HTR-8/SVneo (cell line): ENCODE measurements at places on chromosomes 13 and 19.

DNA sequence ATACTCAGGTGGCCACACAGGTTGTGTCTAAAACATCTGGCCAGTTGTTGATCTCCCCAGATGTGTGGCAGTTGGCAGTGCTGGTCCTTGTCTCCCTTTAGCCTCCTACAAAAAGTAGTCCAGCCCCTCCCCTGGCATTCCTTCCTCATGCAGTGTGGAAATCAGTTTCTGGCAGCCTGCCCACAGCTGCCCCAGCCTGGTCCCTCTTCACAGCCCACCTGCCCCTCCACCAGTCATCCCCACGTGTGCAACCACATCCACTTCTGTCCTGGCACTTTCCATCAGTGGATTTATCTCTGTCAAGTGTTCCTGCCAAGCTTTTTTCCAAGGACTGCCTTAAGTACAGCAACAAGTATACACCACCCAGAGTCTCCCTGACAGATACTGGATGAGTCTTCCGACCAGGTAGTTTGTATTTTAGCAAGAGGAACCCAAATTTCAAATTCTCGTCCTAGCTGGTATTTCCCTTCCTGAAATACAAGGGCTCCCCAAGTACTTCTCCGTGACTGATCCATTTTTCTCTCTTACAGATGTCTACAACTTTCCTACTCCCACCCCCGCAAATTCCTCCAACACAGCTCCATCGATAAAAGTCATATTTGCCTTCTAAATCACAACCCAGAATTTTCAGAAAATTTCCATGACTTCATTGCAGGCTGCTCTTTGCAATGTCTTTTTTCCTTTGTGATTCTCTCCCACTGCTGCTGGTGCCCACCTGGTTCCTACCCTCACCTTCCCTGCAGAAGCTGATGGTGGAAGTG is 313.5 kb downstream of the FOXO1 start:
- DNase-seq, result no peak

DNA sequence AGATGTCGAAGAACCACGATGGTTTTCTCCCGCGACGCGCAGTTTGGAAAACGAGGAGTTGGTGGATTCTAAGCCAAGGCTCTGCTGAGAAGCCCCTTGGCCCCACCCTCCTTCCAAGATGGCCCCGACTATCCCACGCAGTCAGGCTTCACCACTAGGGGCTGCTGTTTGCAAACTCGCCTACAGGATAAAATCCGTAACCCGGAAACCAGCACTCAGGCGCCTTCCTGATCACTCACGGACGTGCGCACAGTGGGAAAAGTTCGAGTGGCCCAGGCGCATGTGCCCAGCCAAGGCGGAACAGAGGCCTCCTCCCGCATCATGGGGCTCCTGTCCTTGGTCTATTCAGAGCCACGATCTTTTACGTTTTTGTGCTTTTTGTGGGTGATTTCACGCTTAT is 19.2 kb upstream of the UQCR11 start:
- peak; percentile 20 for DNase-seq

DNA sequence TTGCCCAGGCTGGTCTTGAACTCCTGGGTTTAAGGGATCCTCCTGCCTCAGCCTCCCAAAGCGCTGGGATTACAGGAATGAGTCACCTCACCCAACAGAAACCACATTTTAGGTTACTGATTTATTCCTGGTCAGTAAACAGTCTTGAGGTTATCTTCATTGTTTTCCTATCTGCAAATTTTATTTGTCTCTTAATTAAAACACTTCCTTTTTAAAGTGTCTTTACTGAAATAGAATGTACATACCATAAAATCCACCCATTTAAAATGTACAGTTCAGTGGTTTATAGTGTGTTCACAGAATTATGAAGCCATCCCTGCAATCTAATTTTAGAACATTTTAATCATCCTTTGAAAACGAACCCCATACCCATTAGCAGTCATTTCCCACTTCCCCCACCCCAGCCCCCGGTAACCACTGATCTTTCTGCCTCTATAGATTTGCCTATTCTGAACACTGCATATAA is 63.0 kb downstream of the MAP4K1 start:
- no peak for DNase-seq

GRCh38 chr13:52141299-52141698 is 12.4 kb upstream of the NEK5 start:
- no peak for DNase-seq

DNA sequence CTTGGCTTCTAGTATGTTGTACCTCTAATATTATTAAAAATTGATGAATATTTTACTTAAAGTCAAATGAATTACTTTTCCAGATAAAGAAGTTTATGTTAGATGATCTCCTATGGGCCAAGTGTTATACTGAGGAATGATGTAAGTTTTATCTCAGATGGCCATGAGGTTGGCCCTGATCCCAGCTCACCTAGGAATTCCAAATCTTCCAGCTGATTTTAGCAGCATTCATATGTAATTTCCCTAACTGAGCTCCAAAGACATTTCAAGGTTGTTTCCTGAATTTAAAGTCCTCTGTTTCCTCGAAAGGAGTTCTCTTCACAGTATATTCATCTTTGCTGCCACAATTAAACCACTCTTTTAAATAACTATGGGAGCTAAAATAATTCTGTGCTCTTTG is 1670.4 kb upstream of the SPRY2 start:
- DNase-seq, result no peak

DNA sequence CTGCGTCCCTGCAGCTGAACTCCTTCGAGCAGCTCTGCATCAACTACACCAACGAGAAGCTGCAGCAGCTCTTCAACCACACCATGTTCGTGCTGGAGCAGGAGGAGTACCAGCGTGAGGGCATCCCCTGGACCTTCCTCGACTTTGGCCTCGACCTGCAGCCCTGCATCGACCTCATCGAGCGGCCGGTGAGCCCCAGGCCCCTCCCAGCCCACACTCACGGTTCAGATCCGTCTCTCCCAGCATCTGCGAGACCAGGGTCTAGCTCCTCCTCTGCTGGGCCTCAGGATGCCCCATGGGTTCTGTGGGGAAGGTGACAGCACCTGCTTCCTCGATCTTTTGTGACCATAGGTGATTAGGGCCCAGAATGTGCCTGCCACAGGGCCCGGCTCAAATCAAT is 46.2 kb downstream of the MYH14 start:
- no peak for DNase-seq

GRCh38 chr13:73998631-73999030 is 135.6 kb downstream of the KLF12 start:
- no peak for DNase-seq

- no peak for DNase-seq
Measured at GRCh38 chr19:45168767-45169351, 8.1 kb upstream of the NKPD1 start.

DNA sequence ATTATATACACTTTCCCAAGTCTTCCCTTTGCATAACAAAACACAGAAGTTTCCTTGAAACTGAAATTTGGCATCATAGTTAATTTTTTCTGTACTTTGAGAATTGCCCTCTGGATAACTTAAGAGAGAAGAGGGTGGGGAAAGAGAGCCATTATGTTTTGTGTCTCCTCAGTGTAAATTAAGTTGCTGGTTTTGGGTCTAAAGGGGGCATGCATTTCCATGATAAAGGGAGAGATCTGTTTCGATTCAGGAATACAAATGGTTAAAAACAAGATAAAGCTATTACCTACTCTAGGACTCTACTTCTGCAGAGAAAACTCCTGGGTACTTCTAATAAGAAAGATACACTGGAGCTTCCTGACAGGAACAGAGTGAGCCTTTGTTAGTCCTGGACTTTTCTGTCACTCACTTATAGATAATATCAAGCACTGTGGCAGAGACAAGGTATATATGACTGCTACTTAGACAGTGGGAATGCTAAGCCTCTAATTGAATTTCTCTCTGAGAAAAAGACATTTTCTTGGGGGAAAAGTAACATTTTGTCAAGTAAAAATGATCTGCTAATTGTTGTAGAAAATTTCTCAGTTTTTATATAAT is 142.8 kb upstream of the PCDH9 start:
- no peak for DNase-seq

GRCh38 chr13:91123456-91124127 is 223.9 kb upstream of the MIR17HG start:
- DNase-seq, result no peak
